ENCODE measurements at places on chromosomes 1 and 21.

GRCh38 chr1:46130606-46131005 lies 1.8 kb downstream of the PIK3R3 start:
- no peak for DNase-seq

GRCh38 chr1:169457443-169457842 lies 28.3 kb downstream of the SLC19A2 start:
- DNase-seq, result no peak

GRCh38 chr1:225977937-225978748 lies 21.0 kb downstream of the SDE2 start:
- DNase-seq, result no peak

GRCh38 chr1:189669846-189670245 lies 807.8 kb downstream of the BRINP3 start:
- no peak for DNase-seq

DNA sequence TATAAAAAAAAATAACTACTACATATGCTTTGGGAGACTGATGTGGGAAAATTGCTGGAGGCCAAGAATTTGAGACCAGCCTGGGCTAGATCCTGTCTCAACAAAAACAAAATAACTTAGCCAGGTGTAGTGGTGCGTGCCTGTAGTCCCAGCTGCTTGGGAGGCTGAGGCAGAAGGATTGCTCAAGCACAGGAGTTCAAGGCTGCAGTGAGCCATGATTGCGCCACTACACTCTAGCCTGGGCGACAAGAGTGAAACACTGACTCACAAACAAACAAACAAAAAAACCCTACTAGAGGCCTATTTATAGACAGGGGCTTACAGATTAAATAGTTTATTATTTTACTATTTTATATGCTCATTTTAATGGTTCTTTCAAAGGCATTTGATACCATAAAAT lies 80.0 kb downstream of the LHX4 start:
- DNase-seq, result no peak

- DNase-seq, result no peak
Observed at GRCh38 chr1:27451343-27451742, 38.6 kb downstream of the WASF2 start.

- no peak for DNase-seq
Observed at GRCh38 chr1:162327788-162328165, 48.9 kb downstream of the SPATA46 start.

GRCh38 chr1:204803607-204804006 lies 67.1 kb upstream of the NFASC start:
- no peak for DNase-seq

DNA sequence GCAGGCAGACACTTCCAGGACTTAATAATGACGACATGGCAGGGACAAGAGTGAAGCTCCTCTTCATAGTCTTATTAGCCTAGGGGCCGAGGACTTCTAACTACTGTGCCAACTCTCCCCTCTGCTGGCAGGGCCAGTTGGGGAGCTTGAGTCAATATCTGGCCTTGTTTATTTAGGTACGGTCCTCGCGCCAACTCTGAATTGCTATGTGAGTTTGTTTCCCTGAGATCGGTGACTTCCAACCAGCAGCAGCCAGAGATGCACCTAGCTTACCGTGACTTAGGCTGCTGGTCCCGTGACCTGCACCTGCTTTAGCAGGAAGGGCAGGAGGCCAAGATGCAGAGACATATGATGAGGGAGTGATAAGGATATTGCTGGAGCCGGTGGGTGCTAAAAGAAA lies 451.1 kb downstream of the PCP4 start:
- DNase-seq, result no peak

GRCh38 chr1:67639361-67639760 lies 45.6 kb upstream of the GADD45A start:
- no peak for DNase-seq

DNA sequence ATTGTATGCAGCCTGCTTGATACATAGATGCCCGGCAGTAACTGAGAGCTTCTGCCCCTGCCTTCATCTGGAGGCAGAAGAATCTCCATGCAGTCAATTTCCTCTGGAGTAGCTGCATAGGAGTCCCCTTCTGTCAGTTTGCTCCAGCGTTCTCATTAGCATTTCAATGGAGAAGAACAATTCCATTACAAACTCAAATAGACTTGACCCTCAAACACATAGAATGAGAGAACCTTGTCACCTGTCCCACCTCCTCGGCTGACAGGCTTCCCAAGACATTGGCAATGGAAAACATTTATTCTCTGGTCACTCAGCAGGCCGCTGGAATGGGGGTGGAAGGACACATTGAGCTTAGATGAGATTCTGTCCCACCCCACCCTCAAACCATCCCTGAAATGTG lies 45.6 kb upstream of the TMEM51 start:
- no peak for DNase-seq

DNA sequence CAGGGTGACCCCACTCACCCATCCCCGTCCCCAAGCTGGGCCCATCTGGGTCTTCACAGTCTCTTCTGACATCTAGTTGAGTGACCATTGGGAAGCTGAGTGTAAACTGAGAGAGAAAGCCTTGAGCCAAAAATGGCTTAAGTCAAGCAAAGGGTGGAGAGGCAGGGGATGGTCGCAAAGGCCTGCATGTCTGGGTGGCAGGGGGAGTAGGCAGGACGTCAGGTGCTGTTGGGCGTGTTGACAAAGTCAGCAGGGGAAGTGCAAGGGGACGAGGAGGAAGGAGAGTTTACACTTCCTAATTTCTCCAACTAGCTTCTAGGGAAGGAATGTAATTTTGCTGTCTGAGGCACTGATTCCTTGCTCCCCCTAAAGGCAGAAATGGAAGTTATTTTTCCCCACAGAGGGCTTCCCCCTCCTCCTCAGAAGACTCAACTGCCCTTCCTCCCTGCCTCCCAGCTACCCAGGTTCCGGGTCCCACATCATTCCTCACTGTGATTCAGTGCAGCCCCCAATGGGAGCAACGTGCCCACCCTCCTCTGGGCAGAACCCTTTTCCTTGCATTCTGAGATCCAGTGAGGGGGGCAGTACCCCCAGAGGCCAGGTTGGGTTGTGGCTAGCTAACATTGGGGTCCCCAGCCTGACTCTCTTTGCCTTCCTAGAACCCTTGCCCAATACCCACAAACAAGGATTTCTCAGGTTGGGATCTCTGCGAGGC lies 1.2 kb upstream of the ADORA1 start:
- DNase-seq, result no peak

- no peak for DNase-seq
Observed at GRCh38 chr21:27380303-27380702, 413.4 kb upstream of the ADAMTS5 start.

GRCh38 chr1:226111883-226112261 lies 49.4 kb downstream of the H3-3A start:
- DNase-seq, result no peak

DNA sequence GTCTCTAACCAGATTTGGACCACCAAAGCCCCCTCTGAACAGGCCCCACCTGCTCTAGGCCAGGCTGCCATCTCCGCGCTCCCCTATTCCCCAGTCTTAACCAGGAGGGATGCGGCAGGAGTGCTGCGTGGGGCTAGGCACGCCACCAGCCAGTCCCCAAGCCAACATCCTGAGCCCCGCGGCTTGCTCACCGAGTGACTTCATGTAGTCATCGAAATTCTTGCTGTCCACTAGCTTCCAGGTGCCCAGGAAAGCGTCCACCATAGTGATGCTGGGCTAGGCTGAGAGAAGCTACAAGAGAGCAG lies 173 bp downstream of the FABP3 start:
- no peak for DNase-seq

GRCh38 chr1:215704089-215704860 lies 137.2 kb downstream of the KCTD3 start:
- DNase-seq, result no peak

GRCh38 chr1:14929547-14930246 lies 223.8 kb upstream of the TMEM51 start:
- no peak for DNase-seq

DNA sequence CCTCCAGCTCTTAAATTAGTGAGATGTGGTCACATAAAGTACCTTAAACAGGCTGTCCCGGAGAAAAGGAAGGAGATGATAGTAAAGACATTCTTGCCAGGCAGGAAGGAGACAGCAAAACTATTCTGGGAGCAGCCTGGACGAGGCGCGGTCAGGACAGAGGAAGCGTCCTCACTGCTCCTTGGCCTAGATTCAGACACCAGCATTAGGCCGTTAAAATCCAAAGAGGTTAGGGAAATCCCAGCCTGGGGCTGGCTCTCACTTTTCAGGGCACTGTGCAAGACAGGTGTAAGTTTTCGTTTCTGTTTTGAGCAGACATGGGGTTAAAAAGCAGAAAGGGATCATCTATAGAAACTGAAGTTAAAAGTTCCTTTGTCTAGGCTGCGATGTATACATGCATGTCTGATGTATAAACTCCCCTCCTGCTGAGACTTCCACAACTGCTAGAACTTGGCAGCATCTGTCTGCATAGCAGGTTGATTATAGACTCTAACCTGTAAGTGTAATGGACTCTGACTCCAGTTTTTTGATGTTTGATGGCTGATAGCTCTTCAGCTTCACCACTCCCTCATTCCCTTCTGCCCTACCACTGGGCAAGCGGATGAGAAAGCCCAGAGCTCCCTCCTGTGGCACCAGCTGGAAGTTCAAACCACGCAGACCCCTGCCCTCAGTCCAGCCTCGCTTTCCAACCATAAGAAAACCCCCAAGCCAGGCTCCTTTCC lies 21.5 kb downstream of the STPG1 start:
- peak; percentile 65 for DNase-seq

DNA sequence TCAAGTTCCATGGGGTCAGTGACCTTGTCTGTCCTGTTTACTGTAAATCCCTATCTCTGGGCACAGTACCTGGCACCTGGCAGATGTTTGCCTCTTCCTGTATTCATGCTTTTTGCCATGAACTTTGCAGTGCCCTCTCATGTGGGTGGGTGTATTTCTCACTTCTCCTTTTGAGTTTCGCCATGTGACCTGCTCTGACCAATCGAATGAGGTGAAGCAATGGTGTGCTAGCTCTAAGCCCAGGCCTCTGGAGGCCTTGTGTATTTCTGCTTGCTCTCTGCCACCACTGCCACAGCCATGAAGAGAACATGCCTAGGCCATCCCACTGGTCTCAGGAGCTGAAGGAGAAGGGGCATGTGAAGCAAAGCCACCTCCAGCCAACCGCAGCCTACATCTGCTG lies 185.5 kb upstream of the ZC3H12A start:
- DNase-seq, result peak; percentile 82

DNA sequence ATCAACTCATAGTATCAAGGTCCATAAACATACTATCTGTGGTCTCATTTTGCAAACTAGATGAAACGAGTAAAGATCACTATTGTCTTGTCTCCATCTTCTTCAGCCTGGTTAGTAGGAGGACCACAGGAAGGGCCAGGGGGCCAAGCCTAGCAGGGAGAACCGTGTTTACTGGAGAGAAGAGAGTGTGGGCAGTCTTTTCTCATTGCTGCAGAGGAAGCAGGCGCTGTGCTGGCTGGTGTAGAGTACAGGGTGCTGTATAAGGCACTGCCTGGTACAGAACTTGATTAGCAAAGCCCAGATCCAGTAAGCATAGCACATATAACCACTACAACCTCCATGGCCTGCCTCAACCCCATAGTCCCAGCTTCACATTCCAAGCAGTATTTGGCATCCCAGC lies 10.0 kb upstream of the B4GALT3 start:
- DNase-seq, result no peak

DNA sequence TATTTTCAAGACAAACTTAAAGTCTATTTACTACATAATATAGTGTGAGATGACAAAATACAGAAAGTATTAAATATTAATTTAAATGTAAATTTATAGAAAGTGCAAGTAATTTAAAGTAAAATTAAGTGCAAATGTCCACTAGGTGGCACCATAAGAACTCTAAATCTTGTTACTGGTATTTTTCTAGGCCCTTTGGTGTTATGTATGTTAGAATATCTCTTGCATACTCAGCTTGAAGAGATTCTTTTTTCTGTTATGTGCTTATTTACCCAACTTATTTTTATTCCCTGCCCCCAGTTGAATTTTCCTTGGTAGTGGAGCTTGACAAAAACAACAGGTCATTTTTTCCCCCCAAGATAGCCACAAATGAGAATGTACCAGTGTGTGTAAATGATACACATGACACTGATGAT lies 71.5 kb downstream of the RPS6KC1 start:
- no peak for DNase-seq

DNA sequence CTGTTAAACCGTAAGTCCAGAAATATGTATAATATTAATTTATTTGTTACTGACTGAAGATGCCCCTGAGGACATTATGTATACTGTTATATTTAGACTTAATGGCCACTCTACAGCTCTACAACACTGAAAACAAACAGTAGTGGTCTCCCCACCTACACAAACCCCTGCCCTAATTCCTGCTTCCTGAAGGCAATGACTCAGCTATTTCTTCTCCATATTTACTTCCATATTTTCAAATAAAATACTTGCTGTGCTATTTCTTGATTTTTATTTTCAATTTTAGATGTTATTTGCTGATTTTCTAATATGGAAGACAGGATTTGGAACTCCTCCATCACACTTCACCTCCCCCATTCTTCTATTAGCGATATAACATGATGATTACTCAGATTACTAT lies 97.6 kb downstream of the PCNX2 start:
- DNase-seq, result no peak

DNA sequence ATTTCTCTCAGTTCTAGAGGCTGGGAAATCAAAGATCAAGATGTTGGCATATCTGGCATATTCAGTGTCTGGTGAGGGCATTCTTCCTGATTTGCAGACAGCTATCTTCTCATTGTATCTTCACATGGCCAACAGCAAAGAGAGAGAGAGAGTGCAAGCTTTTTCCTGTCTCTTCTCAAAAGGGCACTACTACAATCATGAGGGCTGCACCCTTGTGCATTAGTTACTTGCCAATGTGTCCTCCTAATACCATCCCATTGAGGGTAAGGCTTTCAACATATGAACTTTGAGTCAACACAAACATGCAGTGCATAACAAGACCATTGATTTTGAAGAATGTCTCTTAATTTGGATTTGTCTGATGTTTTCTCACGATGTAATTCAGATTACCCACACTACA lies 78.0 kb downstream of the CCDC30 start:
- no peak for DNase-seq

GRCh38 chr1:227125929-227126545 lies 185.9 kb downstream of the COQ8A start:
- DNase-seq, result no peak

DNA sequence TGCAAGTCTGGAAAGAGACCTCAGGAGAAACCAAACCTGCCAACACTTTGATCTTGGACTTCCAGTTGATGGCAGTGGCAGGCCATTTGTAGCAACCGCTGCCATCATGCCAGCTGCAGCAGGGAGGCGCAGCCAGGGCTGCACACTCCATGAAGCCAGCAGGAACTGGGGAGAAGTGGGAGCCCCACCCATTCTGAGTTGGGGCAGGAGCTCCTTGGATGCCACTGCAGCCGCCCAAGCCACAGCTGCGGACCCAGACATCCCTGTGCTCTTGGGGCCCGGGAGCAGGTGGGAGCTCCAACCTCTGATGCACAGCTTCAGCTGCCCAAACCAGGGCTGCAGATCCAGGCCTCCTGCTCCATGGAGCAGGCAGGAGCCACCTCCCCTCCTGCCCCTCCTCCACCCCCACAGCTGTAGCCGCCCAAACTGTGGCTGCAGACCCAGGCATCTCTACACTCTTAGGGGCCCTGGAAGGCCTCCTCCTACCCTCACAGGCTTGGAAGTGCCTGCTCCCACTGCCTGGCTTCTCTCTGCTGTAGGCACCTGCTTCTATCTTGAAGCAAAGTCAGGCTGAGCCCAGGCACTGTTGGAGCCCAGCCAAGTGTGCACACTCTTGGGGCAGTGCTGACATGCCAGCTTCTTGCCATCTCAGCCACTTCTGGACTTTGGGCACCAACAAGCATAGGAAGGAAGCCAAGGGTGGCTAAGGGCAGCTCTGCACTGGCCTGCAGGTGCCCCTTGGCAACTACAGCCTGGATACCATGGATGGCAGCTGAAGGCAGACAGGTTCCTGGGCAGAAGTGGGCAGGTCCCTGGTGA lies 20.0 kb upstream of the DISP1 start:
- no peak for DNase-seq

Measured in memory B cell (primary cell).